ENCODE measurements at places on chromosomes 2 and 18.

DNA sequence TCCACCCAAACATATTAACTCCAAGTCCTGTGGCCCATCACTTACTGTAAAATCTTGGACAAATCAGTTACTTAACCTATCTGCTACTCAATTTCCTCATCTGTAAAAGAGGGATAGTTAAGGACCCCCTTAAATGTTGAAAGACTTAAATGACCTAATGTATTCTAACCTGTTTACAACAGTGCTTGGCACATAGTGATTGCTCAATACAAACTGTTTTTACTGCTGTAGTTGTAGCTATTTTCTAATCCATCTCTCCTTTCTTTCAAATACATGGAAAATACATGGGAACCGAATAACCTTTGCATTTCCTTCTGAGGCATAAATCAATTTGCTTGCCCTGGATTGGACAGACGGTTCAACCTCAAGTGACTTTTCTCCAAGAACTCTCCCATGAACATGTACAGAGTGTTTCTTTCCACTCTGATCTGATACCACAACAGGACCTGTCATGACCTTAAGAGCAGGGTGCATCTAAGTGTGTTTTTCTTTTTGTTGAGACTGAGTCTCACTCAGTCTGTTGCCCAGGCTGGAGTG is 2.7 kb downstream of the LNPK start:
- DNase-seq, result no peak

DNA sequence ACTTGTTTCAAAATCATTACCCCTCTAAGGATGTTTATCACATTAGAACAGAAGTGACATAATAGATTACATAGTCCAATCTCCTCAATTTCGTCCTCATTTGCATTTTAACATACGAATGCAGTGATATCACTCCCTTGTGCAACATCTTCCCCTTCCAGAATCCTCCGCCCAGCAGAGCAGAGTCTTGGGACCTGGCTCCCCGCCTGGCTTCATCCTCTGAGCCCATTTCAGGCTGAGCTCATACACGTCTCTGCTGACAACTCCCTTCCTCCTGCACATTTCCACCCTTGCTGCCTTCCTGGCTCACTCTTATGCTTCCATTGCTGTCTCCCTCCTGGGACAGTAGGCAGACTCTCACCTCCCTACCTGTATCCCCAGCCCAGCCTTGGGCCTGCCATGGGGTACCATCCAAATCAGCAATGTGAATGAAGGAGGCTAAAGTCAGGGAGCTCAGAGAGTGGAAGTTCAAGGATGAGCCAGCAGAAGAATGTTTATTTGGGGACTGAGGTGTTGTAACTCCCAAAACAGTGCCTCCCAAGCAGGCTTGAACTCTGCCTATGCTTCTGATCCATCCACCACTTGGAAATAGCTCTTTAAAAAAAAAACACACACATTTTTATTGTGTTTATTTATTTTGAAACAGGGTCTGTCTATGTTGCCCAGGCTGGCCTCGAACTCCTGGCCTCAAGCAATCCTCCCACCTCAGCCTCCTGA is 165.2 kb downstream of the TMEM200C start:
- DNase-seq, result no peak

DNA sequence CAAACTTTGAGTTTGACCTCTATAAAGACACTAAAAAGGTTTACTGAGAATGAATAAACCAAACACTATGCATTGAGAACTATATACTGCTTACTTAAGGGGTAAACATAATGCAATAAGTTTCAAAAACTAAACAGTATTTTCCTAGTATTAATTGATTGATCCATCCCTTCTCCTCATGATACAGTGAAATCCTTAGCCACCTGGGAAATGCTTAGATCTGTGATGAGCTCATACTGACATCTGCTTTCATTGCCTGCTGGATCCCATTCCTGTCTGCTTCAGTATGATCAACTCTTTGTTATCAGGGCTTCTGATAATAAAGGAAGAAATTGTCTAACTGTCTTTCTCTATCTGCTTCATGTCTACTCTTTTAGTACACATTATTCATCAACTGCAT is 74.9 kb upstream of the UBE2E3 start:
- no peak for DNase-seq

- no peak for DNase-seq
Measured at GRCh38 chr2:156448766-156449165, 12.6 kb downstream of the GPD2 start.

GRCh38 chr2:224555823-224556366 is 29.3 kb downstream of the CUL3 start:
- DNase-seq, result no peak

DNA sequence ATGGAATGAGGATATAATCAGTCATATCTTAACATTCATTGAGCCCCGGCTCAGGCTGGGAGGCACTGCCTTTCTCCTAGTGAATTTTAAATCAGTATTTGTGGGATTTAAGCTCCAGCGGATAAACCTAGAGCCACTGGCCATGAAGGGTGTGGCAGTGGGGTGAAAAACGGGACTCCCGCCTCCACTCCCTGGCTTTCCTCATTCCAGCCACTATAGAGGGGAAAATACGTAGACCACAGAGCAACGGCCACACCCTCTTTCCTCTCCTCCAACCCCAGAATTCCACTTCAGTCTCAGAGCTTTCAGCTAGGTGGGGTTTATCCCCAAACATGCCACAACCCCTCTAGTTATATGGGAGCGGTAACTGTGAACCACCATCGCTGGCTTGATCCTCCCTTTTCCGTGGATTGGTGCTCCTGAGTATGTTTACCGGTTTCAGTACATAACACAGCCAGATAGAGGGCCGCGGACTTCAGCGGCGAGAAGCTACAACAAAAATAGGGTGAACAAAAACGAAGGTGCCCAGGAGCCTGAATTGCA is 70.6 kb upstream of the ITGB6 start:
- no peak for DNase-seq

DNA sequence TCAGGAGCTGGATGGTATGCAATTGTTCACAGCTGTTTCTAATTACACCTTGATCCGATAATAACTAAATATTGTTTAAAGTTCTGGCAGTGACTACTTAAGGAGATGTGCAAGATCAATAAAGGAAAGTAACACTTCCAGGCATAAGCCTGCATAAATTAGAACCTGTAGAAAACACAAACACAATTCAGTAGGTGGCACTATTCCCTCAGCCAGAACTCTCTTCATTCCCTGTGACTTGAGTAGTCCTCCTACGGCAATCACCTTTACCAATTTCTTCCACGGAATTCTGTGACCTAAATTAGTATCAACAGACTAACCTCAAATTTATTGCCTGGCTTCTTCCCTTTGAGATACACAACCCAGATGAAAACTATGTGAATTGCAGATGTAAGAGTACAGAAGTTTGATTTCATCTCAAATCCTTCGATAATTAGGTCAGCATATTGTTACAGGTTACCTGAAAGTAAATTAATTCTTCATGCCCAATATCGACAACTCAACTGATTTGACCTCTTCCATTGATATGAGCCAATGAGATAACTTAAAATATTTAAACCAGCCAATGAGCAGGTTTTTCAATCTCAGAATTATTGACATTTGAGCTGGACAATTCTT is 137.8 kb downstream of the PID1 start:
- no peak for DNase-seq

All from CD4-positive, alpha-beta T cell treated with Interleukin-10 for 1 hour (primary cell).